ENCODE measurements at places on chromosomes 3 and 15. TPM values are rescaled to one million over a fixed set of nuclear protein-coding genes. Genes with fewer than 3 reads are reported as not detected.
A peak's percentile ranks its signal among the peaks of the same experiment; 100 is the strongest.

DNA sequence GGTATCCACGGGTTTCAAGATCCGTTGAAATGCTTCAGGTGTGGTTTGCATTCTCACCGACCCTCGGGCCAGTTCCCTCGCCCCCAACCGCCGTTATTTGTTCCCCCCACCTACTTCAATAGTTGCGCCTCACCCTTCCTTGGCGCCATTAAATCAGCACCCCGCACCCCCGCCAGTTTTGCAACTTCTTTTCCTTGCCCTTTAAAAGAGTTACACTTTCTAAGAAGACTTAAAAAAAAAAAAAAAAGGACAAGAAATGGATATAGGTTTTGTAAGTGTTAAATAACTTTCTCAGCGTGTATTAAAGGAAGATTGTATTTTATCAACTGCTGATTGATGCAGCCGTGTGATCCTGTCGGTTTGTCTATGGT lies 87.2 kb downstream of the NR2F2 start:
- H3K4me1 ChIP-seq: peaks cover 49% of the 10 kb centered on the region
- H3K4me3 ChIP-seq: peak overlapping the region; percentile 52
- peaks cover 98% of the 10 kb centered on the region for H3K27me3 ChIP-seq

GRCh38 chr3:45125550-45126026 lies 20.6 kb downstream of the CDCP1 start:
- no peak for DNase-seq
- H3K36me3 ChIP-seq: no peaks in the 10 kb centered on the region
- no peaks in the 10 kb centered on the region for H3K4me1 ChIP-seq
- H3K4me3 ChIP-seq: no peak overlapping the region
- H3K27me3 ChIP-seq: peaks cover 20% of the 10 kb centered on the region

DNA sequence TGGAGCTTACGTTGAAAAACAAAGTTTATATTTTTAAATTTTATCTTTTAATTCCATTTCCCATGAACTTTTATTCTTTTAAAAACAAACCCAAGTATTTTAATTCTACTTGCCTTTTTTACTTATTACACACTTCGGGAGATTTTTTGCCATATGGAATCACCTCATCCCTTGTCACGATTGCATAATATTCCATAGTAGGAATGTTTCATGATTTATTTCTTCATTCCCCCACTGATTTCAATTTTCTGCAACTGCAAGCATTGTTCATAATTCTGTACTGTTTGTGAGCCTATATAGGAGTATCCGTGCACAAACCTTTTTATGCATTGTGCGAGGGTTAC lies 574 bp upstream of the SLC25A36 start:
- peaks cover 29% of the 10 kb centered on the region for H3K4me1 ChIP-seq
- H3K36me3 ChIP-seq: peaks cover 3% of the 10 kb centered on the region
- H3K27me3 ChIP-seq: peaks cover 30% of the 10 kb centered on the region
- no peak for DNase-seq
- peak overlapping the region; percentile 99 for H3K27ac ChIP-seq

GRCh38 chr3:143122089-143122430 lies 2.5 kb downstream of the CHST2 start:
- H3K27me3 ChIP-seq: peaks cover 31% of the 10 kb centered on the region
- H3K4me1 ChIP-seq: peaks cover 6% of the 10 kb centered on the region
- peak overlapping the region; percentile 13 for H3K4me3 ChIP-seq
- H3K27ac ChIP-seq: no peak overlapping the region

DNA sequence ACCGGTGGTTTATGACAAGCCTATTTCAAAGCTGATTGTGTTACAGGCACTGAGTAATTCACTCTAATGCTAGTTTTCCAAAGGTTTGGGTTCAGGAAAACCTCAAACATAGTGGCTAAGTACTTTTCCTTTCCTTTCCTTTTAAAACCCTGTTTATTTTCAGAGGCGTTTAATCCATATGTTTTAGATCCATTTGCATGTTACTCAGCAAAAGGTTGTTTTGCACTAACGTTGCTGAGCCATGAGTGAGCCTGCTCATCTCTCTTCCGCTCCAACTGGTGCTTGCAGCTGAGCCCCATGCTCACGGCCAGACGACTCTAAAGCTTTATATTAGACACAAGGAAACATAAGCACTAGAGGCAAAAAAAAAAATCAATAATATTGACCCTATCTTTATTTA lies 9.4 kb downstream of the CEMIP start:
- H3K4me1 ChIP-seq: no peaks in the 10 kb centered on the region
- DNase-seq: no peak
- H3K36me3 ChIP-seq: no peaks in the 10 kb centered on the region
- H3K4me3 ChIP-seq: no peak overlapping the region
- peaks cover 66% of the 10 kb centered on the region for H3K27me3 ChIP-seq

DNA sequence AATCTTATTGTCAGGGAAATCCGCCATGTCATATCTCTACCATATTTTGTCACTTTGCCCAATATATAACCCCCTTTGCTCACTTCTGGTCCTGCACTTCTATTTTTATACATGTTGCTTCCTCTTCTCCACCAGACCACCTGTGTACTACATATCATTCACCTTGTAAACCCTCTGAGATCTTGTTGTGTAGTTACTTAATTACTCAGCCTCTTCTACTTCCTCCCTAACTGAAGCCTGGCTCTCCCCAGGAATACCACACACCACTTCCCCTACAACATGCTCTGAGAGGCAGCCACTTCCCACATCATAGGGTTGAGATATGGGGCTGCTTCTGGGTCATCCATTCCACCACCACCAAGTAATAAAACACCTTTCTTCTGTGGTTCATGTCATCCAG lies 10.0 kb downstream of the HEXA start:
- no peaks in the 10 kb centered on the region for H3K4me1 ChIP-seq
- peaks cover 3% of the 10 kb centered on the region for H3K36me3 ChIP-seq
- DNase-seq: no peak
- H3K4me3 ChIP-seq: no peak overlapping the region

- no peaks in the 10 kb centered on the region for H3K27me3 ChIP-seq
- H3K27ac ChIP-seq: no peak overlapping the region
- DNase-seq: no peak
- peaks cover 12% of the 10 kb centered on the region for H3K36me3 ChIP-seq
Observed at GRCh38 chr15:35481064-35481463, 64.9 kb downstream of the DPH6 start.

DNA sequence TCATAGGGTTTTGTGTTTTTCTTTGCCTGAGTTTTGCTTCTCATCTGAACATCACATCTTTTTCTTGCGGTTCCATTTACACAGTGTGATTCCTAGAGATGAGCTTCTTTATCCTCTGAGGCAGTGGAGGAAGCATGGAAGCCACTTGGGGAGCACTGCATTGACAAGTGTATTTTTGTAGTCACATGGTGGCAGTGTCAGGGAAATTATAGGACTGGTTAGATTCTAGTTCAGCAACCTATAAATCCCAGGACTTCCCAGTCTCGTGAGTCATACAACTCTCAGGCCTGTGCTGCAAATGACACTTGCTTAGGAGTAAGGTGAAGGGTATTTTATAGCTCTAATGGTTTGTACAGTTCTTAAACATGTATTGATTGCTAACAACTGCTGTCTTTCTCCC lies 58.4 kb downstream of the RBM6 start:
- peaks cover 9% of the 10 kb centered on the region for H3K4me1 ChIP-seq
- no peak overlapping the region for H3K4me3 ChIP-seq
- peaks cover 11% of the 10 kb centered on the region for H3K36me3 ChIP-seq
- no peaks in the 10 kb centered on the region for H3K27me3 ChIP-seq
- DNase-seq: no peak

DNA sequence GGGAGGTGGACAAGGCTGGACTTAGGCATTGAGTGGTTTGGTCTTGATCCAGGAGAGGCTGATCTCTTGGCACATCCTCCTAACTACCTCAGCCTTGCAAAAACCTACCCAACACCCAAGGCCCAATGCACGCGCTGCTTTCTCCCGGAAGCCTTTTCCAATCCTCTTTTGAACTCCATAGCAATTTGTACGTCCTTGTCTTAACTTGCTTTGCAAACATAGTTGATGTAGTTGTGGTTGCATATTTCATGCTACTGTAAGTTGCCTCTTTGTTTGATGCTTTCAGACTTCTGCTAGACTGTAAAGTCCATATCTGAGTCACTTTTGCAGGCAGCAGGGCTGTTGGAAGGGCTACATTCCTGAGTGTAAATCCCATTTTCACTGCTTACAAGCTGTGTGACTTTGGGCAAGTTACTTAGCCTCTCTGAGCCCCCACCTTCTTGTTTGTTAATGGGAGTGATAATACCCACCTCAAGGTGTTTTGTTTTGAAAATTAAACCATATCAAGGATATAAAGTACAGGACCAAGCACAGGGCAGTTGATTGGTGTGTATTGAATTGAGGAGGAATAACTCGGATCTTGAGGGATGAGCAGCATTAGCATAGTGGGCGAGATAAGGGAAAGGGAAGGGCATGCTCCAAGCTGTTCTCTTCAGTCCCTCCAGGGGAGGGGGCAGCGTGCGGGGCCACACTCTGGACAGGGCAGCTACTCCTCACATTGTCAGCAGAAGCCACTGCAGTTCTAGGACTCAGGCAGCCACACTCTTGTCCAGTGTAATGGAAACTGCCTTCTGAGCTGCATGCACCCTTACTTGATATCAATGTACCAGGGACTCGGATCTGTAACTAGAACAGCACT lies 28.8 kb downstream of the SIAH2 start:
- H3K36me3 ChIP-seq: no peaks in the 10 kb centered on the region
- no peak for DNase-seq
- peaks cover 6% of the 10 kb centered on the region for H3K4me1 ChIP-seq

- no peak overlapping the region for H3K27ac ChIP-seq
- peaks cover 18% of the 10 kb centered on the region for H3K27me3 ChIP-seq
- no peak for DNase-seq
- H3K4me1 ChIP-seq: peaks cover 34% of the 10 kb centered on the region
- no peak overlapping the region for H3K4me3 ChIP-seq
Observed at GRCh38 chr15:91939403-91939831, 85.9 kb downstream of the SLCO3A1 start.

DNA sequence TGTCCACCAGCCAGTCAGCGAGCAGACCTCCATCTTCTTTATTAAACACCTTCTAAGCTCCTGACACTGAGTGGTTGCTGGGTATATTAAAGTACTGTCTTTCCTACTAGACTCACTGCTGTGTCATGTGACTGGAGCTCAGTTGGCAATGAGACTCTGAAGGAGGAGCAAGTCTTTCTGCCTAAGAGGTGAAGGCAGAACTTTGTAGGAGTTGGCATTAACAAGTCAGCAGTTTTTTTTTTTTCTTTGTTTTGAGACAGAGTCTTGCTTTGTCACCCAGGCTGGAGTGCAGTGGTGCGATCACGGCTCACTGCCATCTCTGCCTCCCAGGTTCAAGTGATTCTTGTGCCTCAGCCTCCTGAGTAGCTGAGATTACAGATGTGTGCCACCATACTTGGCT lies 62.2 kb downstream of the ABHD5 start:
- no peaks in the 10 kb centered on the region for H3K4me1 ChIP-seq
- H3K27me3 ChIP-seq: peaks cover 3% of the 10 kb centered on the region
- DNase-seq: no peak
- H3K4me3 ChIP-seq: no peak overlapping the region
- no peaks in the 10 kb centered on the region for H3K36me3 ChIP-seq

DNA sequence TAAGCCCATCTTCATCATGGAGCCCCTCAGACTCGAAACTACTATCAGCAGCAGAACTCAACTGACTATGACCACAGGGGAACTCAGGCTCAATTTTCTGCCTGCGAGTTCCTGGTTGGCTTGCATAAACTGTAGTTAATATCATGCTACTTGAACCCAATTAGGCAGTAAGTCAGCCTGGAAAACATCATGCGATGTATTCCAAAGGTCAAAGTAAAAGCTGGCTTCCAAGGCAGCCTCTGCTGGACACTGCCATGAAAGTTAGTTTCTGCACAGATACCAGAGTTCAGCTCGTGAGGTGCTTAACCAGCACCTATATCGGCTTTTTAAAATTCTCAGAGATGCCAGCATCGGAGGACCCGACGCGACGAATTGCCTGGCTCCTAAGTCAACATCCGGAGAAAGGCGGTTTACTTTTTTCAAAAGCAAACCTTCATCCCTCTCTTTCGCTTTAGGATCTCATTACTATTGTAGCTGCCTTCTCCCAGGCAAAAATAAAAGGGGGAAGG lies 3.8 kb downstream of the ANP32A start:
- peaks cover 6% of the 10 kb centered on the region for H3K27me3 ChIP-seq
- peak overlapping the region; percentile 99 for H3K27ac ChIP-seq
- no peak for DNase-seq
- H3K4me3 ChIP-seq: peak overlapping the region; percentile 97

GRCh38 chr3:34582055-34582454 lies 783.6 kb downstream of the PDCD6IP start:
- DNase-seq: no peak
- no peak overlapping the region for H3K4me3 ChIP-seq
- no peak overlapping the region for H3K27ac ChIP-seq
- H3K27me3 ChIP-seq: no peaks in the 10 kb centered on the region

- peaks cover 5% of the 10 kb centered on the region for H3K4me1 ChIP-seq
- DNase-seq: no peak
- H3K27me3 ChIP-seq: no peaks in the 10 kb centered on the region
- H3K27ac ChIP-seq: no peak overlapping the region
Observed at GRCh38 chr3:113783463-113783862, 36.6 kb downstream of the ATP6V1A start.

GRCh38 chr3:161275919-161276318 lies 54.8 kb downstream of the NMD3 start:
- H3K27ac ChIP-seq: no peak overlapping the region
- H3K4me1 ChIP-seq: no peaks in the 10 kb centered on the region
- no peak for DNase-seq
- peaks cover 44% of the 10 kb centered on the region for H3K36me3 ChIP-seq
- H3K4me3 ChIP-seq: no peak overlapping the region

- no peak overlapping the region for H3K4me3 ChIP-seq
- no peaks in the 10 kb centered on the region for H3K27me3 ChIP-seq
- DNase-seq: no peak
- H3K4me1 ChIP-seq: peaks cover 4% of the 10 kb centered on the region
- no peak overlapping the region for H3K27ac ChIP-seq
Observed at GRCh38 chr15:100021653-100022052, 288.4 kb upstream of the LYSMD4 start.

GRCh38 chr15:52093539-52094510 lies 18.8 kb downstream of the BCL2L10 start:
- peaks cover 6% of the 10 kb centered on the region for H3K36me3 ChIP-seq
- H3K4me3 ChIP-seq: no peak overlapping the region

GRCh38 chr3:170098753-170099152 lies 61.0 kb downstream of the GPR160 start:
- H3K27ac ChIP-seq: no peak overlapping the region
- no peak for DNase-seq
- no peaks in the 10 kb centered on the region for H3K27me3 ChIP-seq
- H3K4me1 ChIP-seq: no peaks in the 10 kb centered on the region
- H3K4me3 ChIP-seq: no peak overlapping the region

GRCh38 chr15:57703387-57703786 lies 3.1 kb upstream of the POLR2M start:
- H3K4me1 ChIP-seq: peaks cover 13% of the 10 kb centered on the region
- H3K4me3 ChIP-seq: no peak overlapping the region
- peaks cover 58% of the 10 kb centered on the region for H3K27me3 ChIP-seq
- no peak overlapping the region for H3K27ac ChIP-seq
- no peak for DNase-seq

- no peak overlapping the region for H3K27ac ChIP-seq
- H3K36me3 ChIP-seq: peaks cover 2% of the 10 kb centered on the region
- DNase-seq: no peak
- no peak overlapping the region for H3K4me3 ChIP-seq
- H3K27me3 ChIP-seq: no peaks in the 10 kb centered on the region
Observed at GRCh38 chr15:45715528-45715927, 80.7 kb downstream of the SQOR start.

Gene PLSCR2
- not detected for total RNA-seq

Gene GRAMD1C
- total RNA-seq: 2.4 TPM

Gene STRC
- total RNA-seq: 0.19 TPM

Gene SLC12A8
- total RNA-seq: 2.7 TPM

Gene TPRG1
- total RNA-seq: 0.61 TPM

Gene MON1A
- total RNA-seq: 11.5 TPM

Gene SPINK8
- total RNA-seq: not detected

Gene GOLGB1
- total RNA-seq: 31.4 TPM

Gene DUOXA2
- total RNA-seq: not detected

Gene STAC
- total RNA-seq: 0.93 TPM

Gene GOLGA6L7
- not detected for total RNA-seq

Gene SEC22A
- total RNA-seq: 15.4 TPM
